Right lung (tissue), 10 donors: ENCODE measurements at places on chromosomes 11 and 22. TPM values are rescaled to one million over a fixed set of nuclear protein-coding genes. Genes with fewer than 3 reads are reported as not detected.

SYT13 gene
- polyA plus RNA-seq, result 4.4 TPM

- no peak for DNase-seq
Measured at GRCh38 chr11:120024046-120024445, 113.9 kb downstream of the TRIM29 start.

ADORA2A gene
- 17.6 TPM for polyA plus RNA-seq

DNA sequence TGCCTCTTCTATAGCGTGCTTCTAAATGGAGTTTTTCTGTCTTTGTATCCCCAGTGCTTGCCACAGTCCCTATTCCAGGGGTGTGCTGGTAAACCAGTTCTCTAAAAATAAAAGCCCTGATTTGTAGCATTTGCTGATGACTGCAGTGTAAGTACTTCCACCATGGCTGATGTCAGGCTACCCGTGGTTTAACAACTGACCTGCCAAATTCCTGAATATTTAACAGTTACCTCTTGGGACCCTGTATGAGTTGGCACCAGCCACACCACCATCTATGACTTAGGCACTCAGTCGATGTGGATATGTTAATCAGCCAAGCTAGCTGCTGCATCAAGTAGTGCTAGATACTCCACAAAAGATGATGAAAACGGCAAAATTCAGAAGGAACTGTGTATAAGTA is 94.0 kb upstream of the MTNR1B start:
- no peak for DNase-seq

- no peak for DNase-seq
Measured at GRCh38 chr22:44472598-44472997, 25.4 kb downstream of the RTL6 start.

TRPC6 gene
- 29.3 TPM for polyA plus RNA-seq

CHRM1 gene
- 0.78 TPM for polyA plus RNA-seq

DNA sequence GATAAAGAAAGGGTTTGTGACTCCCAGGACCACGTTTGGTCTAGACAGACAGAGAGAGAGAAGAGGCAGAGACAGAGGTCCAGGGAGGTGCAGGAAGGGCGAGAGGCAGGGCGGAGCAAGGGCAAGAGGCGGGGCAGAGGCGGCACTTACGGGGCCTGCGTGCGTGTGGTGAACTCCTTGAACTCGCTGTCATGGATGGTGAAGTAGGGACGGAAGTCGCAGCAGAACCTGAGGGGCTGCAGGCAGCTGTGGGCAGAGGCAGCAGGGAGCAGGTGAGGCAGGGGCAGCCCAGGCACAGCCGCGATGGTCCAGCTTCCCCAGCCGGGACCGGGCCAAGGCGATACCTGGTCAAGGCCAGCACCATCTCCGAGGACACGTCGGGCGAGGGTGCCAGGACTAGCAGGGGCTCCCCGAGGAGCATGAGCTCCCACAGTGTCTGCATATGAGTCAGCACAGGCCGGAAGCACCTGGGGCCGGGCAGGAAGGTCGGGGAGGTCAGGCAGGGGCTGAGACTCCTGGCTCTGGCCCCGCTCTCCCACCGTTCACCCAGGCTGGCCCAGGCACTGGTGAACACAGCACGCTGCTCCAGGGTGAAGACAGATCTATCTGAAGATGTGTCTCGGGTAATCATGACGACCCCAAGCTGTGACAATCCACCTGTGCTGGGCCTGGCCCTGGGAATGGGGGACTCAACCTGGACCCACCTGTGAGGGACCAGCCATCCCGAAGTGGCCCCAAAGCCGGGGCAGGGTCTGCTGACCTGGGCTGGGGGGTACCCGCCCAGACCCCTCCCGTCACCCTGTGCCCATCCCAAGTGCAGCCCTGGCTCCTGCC is 7.2 kb upstream of the PLXNB2 start:
- no peak for DNase-seq

TEAD1 gene
- polyA plus RNA-seq, result 104 TPM

GRCh38 chr11:70729949-70730348 is 331.6 kb downstream of the CTTN start:
- DNase-seq, result no peak

GRCh38 chr22:40423882-40424640 is 53.7 kb downstream of the SGSM3 start:
- no peak for DNase-seq

GRCh38 chr11:6357222-6357621 is 33.1 kb upstream of the SMPD1 start:
- DNase-seq, result no peak

GRCh38 chr11:6626971-6627761 is 7.9 kb upstream of the TPP1 start:
- no peak for DNase-seq

- DNase-seq, result no peak
Measured at GRCh38 chr11:105148241-105148640, 8.7 kb upstream of the CARD18 start.

DNA sequence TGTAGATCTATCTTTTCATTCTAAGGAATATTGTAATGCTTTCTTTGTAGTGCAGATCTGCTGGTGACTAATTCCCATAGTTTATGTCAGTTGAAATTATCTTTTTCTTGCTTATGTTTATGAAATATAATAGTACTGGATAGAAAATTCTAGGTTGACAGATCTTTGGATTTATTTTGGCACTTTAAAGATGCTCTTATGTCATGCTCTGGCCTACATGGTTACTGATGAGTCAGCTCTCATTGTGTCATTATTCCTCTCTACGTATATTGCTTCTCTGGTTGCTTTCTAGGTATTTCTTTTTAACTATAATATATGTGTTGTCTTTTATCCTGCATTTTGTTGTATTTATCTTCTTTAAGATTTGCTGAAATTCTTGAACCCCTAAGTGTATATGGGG is 955.5 kb upstream of the CHORDC1 start:
- no peak for DNase-seq

- DNase-seq, result no peak
Measured at GRCh38 chr11:71488681-71489270, 35.8 kb downstream of the NADSYN1 start.

PKDREJ gene
- 0.41 TPM for polyA plus RNA-seq

LAYN gene
- 18.7 TPM for polyA plus RNA-seq

- no peak for DNase-seq
Measured at GRCh38 chr22:50626314-50626849, 1.6 kb downstream of the ARSA start.

RIMBP3B gene
- not detected for polyA plus RNA-seq

RCOR2 gene
- polyA plus RNA-seq, result 12.0 TPM

DNA sequence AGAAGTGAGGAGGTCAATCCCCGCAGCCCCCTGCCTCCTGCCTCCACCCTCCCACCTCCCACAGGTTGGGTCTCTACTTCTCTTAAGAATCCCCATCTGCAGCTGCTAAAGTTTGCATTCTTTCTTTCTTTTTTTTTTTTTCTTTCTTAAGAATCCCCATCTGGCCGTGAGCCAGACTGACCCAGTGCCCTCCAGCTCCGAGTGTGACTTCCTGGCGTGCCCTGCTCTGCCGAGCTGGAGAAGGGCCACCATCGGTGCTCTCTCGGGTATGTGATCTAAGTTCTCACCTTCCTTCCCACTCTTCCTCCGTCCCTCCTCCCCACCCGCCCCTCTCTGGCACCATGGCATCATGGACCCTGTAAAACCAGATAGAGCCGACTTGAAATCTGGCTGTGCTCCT is 66.7 kb upstream of the LMO1 start:
- DNase-seq, result no peak

DNA sequence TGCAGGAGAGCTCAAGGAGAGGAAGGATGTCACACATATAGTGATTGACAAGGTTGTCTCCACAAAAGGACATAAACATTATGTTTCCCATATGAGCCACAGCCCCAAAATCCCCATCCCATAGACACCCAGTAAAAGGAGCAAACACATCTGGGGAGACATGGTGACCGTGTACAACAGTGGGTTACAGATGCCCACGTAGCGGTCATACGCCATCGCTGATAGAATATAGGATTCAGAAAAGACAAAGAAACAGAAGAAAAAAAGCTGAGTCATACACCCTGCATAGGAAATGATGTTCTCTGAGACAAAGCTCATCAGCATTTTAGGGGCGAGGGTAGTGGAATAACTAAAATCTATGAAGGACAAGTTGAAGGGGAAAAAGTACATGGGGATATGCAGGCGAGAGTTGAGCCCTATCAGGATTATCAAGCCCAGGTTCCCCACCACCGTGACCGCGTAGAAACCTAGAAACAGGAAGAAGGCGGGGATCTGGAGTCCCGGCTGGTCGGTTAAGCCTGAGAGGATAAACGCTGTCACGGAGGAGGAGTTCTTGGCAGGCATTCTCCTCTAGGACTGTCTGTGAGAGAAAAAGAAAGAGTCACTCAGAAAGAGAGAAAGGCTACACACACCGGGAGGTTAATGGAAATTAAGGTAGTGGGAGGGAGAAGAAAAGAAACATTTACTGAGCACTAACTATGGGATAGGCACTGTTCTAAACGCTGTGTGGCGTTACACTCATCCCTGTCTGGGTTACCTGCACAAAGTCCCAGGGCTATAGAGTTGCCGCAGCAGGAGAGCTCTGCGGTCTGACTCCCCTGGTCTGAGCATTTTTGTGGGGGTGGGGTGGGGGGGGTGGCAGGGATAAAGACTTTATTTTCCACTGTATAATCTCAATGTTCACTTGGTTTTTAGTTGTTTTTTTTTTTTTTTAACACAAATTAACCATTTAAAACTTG is 36.1 kb upstream of the OR8B8 start:
- DNase-seq, result no peak

PANX3 gene
- 0.08 TPM for polyA plus RNA-seq

- no peak for DNase-seq
Measured at GRCh38 chr11:21545699-21546098, 647.2 kb upstream of the ANO5 start.

- no peak for DNase-seq
Measured at GRCh38 chr11:16853266-16853665, 114.8 kb downstream of the C11orf58 start.

KDM4E gene
- 0.36 TPM for polyA plus RNA-seq
